ENCODE measurements at places on chromosomes 5 and 9.

GRCh38 chr5:150358261-150359095 lies 981 bp downstream of the TCOF1 start:
- DNase-seq: no peak

DNA sequence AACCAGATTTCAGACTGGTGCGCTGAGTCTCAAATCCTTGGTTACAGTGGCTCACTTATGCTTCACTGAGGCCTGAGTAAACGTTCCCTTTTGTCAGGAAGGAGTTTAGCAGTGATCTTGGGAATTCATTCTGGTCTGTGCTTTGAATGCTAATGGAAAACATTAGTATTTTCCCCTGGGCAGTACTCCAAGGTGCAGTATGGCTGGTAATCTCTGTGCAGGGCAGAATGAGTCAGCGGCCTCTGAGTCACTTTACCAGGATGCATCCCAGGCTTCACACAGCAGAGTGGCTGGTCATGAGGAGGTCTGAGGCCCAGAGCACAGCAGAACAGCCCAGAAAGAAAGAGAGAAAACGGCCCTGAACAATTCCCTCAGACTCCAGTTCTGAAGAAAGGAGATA lies 54.0 kb downstream of the PCA3 start:
- no peak for DNase-seq

- DNase-seq: no peak
Observed at GRCh38 chr5:175753536-175754402, 95.9 kb downstream of the HRH2 start.

DNA sequence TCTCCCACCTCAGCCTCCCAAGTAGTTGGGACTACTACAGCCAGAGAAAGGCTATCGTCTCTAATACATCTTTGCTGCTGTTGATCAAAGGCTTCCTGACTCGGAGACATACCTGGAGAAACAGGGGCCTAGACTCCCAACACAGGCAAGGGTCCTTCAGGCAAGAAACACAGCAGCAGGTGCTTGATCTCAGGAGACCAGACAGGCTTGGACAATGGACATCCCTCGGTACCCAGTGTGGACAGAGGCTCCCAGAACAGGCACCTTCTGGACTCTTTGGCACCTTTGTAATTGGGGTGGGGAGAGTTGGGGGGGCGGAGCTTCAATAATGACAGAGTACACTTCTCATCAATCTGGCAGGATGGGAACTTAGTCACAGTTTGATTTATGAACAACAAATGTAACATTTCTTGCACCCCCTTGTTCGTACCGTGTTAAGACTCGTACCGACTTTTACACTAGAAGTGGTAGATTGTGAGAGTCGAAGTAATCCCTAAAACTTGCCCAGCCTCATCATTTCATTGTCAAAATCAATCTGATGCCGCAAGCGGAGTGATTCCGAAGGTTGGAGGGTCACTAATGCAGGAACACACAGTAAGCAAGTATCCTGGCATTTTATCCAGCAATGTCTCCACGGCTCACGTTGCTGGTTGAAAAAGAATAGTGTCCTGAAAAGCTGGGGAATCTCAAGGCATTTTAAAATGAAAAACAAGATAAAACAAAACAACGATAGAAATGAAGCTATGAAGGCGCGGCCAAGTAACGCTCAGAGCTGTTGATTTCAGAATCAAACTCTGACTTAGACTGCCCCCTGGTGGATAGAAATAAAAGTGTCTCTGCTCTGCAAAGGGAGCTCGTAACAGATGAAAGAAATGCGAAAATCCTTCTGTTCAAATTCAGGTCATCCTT lies 46.4 kb upstream of the STK32A start:
- peak; percentile 22 for DNase-seq

- DNase-seq: no peak
Observed at GRCh38 chr5:151063142-151063989, 17.5 kb downstream of the TNIP1 start.

- DNase-seq: no peak
Observed at GRCh38 chr9:138013273-138013672, 135.7 kb downstream of the CACNA1B start.

DNA sequence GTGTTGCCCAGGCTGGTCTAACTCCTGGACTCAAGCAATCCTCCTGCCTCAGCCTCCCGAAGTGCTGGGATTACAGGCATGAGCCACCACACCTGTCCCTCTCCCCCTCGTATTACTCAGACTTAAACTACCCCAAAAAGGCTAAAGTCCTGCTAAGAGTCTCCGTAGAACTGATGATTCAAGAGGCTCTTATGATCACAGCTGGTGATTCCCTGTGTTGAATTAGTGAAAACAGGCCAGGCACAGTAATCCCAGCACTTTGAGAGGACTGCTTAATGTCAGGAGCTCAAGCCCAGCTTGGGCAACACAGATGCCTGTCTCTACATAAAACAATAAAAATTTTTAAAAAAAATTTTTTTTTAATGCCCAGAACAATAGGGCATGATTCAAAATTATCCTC lies 9.2 kb downstream of the CDC26 start:
- no peak for DNase-seq

Data from KG1 (cell line).